ENCODE measurements at places on chromosomes 2 and 18.

DNA sequence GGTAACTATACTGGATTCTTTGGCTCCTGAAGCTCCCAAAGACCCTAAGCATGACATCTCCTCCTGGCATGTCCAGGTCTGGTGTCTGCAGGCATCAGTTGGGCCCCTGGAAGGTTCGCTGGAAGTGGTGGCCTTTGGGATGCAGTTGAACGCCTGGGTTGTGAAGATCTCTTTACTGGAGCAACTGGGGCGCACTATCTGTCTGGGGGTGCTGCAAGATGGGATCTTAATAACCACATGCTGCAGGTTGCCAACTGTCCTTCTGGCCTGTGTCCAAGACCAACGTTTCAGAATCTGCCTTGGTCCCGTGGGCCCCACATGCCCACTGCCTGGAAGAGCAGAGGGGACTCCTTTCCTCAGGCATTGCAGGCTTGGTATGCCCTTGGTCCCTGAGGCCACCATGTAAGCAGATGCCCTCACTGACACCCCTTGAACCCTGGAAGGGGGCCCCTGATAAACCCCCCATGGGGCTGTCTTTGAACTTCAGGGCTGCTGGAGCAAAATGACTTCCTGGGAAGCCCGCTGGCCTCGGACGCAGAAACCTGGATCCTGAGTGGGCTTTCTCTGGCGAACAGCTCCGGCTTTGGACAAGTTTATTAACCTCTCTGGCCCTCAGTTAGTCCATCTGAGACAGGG, 101.9 kb downstream of the TWIST2 start:
- no peak for DNase-seq

DNA sequence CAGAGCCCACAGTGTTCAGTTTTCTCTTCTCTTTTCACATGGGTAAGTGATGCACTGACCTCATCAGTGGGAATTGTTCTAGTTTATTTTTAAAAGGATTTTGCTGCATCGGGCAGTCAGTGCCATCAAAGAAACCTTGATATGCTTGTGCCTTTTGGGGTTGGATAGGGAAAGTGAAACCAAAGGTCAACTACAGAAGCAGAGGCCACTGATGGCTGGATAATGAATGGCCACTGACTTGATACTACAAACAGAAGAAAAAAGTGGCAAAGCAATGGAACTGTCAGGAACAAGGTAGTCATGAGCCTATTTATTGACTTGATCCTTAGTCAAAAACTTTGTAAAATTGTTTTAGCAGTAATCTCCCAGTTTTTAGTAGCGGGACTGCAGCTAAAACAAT, 636.3 kb upstream of the ZEB2 start:
- no peak for DNase-seq

DNA sequence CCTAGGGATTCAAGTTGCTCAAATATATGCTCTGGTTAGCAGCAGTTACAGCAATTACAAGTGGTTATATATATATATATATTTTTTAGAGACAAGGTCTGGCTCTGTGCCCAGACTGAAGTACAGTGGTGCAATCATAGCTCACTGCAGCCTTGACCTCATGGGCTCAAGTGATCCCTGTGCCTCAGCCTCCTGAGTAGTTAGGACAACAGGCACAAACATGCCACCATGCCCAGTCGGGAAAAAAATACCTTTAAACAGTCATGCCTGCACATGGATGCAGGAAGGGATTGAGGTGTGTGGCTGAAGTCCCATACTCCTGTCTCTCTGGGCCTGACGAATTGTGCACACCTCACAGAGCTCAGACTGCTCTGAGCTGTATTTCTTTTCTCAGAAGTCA, 19.6 kb upstream of the DNAH7 start:
- DNase-seq = no peak

DNA sequence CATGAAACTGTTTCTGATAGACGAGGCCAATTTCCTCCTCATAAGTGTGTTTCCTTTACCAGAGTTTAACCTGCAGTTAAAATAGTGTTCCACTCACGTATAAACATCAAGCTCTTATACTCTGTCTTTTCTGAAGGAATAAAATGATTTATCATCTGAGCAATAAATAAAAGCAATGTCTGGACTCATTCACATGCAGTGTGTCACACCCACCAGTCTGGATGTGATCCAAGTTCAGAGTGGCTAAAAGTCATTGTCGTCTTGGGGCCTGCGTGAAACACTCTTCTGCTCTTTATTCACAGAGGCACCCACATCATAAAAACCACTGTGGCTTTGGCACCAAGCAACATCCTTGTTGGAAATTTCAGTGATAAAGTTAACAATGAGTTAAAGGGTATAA, 19.5 kb upstream of the SLC9A4 start:
- DNase-seq = no peak

GRCh38 chr2:191617575-191617974, 60.4 kb upstream of the NABP1 start:
- no peak for DNase-seq

DNA sequence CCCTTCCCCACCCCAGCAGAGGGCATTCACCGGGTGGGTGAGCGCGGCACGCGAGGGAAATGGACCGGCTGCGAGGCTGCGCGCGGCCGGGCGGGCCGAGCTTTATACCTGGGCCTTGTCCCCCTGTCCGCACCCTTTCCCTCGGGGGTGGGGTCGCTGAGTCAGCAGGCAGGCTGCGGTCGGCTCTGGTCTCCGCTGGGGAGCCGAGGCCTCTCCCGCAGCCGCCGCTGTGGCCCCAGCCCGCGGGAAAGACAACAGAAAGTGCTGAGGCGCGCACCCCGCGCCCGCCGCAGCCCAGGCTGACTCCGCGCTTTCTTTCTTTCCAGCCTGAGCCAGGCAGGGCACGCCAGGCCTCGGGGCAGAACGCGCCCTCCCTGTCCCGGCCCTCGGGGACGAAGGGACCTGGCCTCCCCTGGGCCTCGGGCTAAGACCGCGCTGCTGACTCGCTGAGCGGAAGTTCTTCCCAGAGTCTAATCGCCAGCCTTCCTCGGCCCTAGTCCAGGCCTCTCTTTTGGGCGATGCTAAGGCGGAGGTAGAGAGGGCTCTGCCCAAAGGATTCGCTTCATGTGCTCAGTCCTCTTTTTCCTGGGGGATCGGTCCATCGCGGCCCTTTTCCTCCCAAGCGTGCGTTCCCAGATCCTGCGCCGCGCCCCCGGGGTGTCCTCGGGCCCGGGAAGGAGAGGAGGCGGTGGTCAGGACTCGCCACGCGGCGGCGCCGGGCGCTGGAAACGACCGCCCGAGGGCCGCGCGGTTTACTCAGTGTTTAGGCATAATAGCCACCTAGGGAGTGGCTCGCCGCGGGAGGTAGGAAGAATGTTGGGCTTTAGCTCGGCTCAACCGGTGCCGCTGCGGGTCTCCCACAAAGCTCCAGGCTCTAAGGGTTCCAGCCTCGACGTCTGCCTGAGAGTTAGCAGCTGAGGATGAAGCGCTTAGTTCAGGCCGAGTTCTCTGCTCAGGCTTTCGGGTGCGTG, at the start of gene CRYBA2:
TSS of gene CRYBA2 (minus strand) at position 78 of the 971 bp plus-strand sequence. CDS start 246 bp downstream, outside the sequence.
- no peak for DNase-seq
